ENCODE measurements at places on chromosomes 3 and 15.

- no peak for DNase-seq
These were observed 130.0 kb upstream of the TJP1 start for GRCh38 chr15:29952225-29952624.

DNA sequence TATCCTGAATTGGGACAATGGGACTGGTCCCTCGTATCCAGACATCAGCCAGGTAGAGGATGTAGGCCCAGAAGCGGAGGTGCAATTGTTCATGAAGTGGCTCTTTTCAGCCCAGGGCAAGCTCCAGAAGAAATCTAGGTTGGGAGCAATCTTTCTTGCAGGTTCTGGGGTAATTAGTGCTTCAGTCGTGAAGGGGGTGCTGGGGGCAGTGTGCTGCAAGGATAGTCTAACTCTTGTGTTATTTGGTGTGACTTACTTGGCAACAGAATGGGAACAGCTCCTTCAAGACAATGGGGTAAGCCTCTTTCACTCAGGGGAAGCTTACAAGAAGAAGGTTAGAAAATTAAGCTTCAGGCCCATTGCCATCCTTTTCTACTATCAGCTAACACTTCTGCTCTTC lies 273.0 kb downstream of the DIPK2A start:
- DNase-seq = no peak

DNA sequence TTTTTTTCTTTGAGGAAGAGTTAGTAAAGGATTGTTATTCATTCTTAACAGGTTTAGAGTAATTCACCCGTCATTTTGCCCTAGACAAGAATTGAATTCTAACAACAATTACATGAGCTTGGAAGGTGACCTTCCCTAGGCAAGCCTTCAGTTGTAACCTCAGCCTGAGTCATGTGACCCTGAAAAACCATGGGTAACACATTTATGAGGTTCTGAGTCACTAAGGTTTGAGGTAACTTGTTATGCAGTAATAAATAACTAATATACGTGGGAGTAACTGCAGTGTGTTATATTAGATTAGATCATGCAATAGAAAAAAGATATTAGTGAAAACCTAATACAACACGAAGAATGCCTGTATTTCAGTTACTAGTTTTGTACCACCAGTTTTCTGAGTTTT lies 237.6 kb upstream of the NDN start:
- no peak for DNase-seq

DNA sequence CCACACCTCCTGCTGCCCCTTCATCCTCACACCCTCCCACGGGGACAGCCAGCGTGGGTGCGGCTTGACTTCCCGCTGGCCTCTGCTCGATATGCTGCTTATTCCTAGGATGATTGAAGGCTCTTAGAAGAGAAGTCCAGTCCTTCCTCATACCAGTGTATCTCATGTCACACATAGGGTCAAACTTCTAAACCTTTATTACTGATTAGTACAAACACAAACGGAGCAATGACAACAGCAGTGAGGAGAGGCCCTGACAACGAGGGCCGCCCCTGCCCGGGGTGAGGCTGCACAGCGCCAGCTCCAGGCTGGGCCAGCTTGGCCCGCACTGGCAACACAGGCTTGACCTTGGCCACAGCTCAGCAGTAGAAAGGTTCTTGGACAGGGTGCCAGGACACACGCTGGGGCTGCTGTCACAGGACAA lies 3.7 kb downstream of the CIB1 start:
- no peak for DNase-seq
